ENCODE measurements at places on chromosomes 3 and 15.

GRCh38 chr3:8565376-8565775 lies 63.8 kb downstream of the LMCD1 start:
- no peak for DNase-seq

GRCh38 chr3:58167431-58168351 lies 43.1 kb downstream of the DNASE1L3 start:
- peak; percentile 80 for DNase-seq

GRCh38 chr3:155496206-155496605 lies 202.7 kb upstream of the STRIT1 start:
- no peak for DNase-seq

- DNase-seq = no peak
Observed at GRCh38 chr15:101122806-101123205, 129.0 kb downstream of the CHSY1 start.

DNA sequence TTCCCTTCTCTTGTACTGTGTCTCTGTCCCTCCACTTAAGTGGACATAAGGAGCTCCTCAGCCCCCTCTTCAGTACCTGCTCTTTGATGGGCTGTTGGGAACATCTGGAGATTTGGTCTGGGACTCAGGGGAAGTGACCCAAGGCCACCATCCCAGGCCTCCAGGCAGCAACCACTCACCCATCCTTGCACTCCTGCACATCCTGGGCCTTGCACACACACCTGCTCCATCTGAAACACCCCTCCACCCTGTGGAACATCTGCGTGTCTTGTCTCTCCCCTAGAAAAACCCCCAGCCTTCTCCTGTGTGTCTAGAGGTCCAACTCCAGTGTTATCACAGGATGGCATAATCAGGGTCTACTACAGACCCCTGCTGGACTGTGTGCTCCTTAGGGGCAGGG lies 74.3 kb downstream of the ABTB1 start:
- DNase-seq = no peak

DNA sequence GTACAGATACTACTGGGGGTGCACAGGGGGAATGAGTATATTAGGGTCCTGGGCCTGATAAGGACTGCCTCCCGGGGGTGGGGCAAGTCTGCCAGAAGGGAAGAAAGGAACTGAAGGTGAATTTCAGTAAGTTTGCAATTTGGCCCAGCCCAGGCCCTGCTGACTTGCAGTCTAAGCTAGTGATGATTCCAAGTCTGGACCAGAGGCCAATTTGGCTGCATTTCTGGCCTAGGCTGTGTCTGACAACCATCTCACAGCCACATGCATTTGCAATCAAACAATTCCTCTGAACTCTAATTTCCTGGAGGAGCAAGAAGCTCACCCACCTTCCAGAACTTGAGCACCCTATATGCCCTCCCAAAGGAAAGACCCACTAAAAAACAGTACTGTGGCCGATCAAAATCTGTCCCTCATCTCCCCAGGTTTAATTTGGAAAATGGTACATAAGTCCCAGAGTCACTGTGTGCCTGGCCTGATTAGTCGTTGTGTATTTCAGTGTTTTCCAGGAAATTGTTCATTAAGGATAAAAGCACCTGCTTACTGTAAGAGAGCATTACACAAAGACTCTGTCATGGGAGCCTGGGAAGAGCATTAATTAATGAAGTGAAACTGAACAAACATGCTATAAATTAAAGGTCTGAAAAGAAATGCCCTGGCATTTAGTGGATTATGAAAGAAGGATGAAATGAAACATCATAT lies 114.5 kb downstream of the MEGF11 start:
- no peak for DNase-seq

- DNase-seq = no peak
Observed at GRCh38 chr15:34941831-34942230, 27.7 kb downstream of the AQR start.

- DNase-seq = no peak
Observed at GRCh38 chr3:59771768-59772181, 722.0 kb upstream of the CFAP20DC start.

- no peak for DNase-seq
Observed at GRCh38 chr3:161600173-161600572, 103.6 kb downstream of the OTOL1 start.

GRCh38 chr3:4224331-4224730 lies 78.8 kb upstream of the SETMAR start:
- no peak for DNase-seq

- DNase-seq = no peak
Observed at GRCh38 chr15:63308491-63308890, 31.1 kb downstream of the APH1B start.

GRCh38 chr3:190721330-190721729 lies 141.2 kb downstream of the GMNC start:
- DNase-seq = no peak

DNA sequence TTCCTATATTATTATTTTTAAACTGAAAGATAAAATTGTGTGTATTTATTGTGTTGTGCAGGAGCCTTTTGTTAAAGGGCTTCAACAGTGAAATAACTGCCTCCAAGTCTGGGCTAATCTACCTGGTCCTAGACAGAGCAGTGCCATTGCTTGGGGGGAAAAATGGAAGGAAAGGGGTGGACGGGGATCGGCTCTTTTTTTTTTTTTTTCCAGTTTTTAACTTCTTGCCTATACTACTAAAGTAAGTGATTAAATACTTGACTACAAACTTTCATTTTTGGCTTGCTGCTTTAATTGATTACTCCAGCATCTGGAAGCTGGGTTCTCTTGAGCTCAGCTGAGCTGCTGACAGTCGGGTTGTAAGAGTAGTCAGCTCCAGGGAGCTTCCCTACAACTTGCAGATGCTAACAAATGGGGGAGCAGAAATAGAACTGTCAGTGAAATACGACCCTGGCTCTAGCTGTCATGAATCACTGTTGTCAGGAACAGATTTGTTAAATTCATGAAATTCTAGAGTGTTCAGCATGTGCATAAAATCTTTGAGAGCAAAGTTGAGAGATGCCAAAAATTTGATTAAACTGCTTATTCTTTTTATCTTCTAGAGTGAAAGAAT lies 276.7 kb downstream of the ROBO1 start:
- DNase-seq = peak; percentile 12

GRCh38 chr3:32303399-32303747 lies 64.9 kb downstream of the CMTM8 start:
- no peak for DNase-seq

GRCh38 chr3:150454085-150454484 lies 46.0 kb downstream of the TSC22D2 start:
- DNase-seq = no peak

DNA sequence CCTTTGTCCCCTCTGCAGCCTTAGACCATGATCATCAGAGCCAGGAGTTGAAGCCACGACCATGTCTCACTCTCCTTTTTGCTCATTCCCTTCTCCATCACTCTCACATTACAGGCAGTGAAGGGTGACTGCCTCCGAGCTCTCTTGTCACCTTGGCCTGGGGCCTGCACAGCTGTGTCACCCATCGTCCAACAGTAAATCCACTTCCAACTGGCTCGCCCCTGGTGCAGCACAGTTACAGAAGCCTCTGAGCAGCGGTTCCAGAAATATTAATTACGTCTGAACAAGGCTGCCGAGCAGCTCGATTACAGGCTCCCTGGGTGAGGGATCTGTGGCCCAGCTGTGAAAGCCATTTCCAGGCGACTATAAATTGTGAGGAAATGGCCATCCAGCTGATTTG lies 528.2 kb downstream of the NR2F2 start:
- DNase-seq = no peak

GRCh38 chr3:188150982-188151381 lies 3.0 kb upstream of the LPP start:
- no peak for DNase-seq

DNA sequence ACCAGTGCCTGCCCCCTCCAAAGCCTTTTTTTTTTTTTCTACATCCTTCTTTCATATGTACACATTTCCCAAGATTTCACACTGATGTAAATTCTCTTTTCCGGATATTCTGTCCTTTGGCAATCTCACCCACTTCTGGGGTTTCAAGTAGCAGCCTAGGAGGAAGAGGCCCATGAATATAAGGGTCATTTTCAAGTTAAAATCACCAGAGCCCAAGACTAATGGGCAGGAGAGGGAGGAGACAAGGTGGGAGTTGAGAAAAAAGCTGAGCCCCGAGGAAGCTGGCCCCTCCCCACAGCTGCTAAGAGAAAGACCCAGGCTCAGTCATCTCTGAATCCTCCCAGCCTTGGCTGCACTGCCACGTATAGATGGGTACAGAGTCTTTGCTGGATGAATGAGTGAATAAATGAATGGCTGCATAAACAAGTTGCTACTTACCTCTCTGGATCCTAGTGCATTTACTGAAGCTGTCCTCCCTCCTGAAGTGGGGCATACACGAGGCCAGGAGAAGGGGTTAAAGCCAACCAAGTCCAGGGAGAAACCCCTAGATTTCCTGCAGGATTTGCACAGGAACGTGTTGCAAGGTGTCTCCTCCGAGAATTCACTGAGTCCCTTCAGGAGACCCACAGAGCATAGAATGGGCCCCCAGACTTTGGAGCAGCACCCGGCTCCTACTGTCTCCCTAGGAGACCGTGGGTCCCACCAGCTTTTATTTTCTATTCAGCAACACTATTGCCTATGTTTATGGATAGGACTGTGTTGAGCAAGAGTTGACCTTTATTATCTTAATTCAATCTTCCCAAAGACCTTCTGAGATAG lies 100.8 kb upstream of the LIPC start:
- no peak for DNase-seq

GRCh38 chr3:23706111-23706510 lies 99.6 kb upstream of the UBE2E1 start:
- no peak for DNase-seq

DNA sequence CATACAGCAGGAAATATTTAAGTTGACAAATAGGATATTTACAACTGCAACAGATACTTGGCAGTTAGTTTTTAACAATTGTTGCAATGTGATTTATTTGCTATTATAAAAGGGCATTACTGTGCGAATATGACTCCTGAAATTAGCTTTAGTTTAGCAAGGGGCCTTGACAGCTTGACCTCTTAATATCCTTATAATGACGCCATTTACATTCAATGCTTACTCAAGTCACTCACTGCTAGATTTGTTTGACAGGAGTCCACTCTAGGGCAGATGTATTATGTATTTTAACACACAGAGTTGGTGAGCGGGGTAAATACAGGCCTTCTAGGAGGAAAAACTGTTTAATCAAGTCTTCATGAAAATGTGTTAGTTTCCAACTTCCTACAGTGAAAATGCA lies 58.1 kb upstream of the C15orf61 start:
- DNase-seq = no peak

- no peak for DNase-seq
Observed at GRCh38 chr3:62562017-62562416, 188.7 kb upstream of the FEZF2 start.

GRCh38 chr3:58333206-58334012 lies 717 bp downstream of the PXK start:
- peak; percentile 65 for DNase-seq

- DNase-seq = no peak
Observed at GRCh38 chr3:99472385-99472784, 166.0 kb upstream of the COL8A1 start.

- no peak for DNase-seq
Observed at GRCh38 chr3:181998828-181999227, 287.1 kb downstream of the SOX2 start.

DNA sequence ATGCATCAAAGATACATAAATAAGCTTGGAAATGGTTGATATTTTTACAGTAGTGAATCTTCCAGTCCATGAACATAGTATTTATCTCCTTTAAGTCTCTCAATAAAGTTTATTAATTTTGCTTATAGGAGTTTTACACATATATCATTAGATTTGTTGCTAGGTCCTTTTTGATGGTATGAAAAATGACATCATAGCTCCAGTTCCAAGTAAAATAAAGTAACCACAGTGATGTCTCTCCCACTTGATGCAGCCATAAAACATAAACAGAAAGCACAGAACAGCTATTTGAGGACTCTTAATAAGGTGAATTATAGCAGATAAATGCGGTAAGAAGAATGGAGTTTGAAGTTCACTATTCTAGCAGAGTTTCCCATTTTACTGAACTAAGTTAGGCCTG lies 20.8 kb downstream of the DMXL2 start:
- no peak for DNase-seq

GRCh38 chr15:28944286-28944685 lies 58.5 kb downstream of the APBA2 start:
- no peak for DNase-seq

GRCh38 chr3:108271626-108272025 lies 24.7 kb upstream of the HHLA2 start:
- no peak for DNase-seq

DNA sequence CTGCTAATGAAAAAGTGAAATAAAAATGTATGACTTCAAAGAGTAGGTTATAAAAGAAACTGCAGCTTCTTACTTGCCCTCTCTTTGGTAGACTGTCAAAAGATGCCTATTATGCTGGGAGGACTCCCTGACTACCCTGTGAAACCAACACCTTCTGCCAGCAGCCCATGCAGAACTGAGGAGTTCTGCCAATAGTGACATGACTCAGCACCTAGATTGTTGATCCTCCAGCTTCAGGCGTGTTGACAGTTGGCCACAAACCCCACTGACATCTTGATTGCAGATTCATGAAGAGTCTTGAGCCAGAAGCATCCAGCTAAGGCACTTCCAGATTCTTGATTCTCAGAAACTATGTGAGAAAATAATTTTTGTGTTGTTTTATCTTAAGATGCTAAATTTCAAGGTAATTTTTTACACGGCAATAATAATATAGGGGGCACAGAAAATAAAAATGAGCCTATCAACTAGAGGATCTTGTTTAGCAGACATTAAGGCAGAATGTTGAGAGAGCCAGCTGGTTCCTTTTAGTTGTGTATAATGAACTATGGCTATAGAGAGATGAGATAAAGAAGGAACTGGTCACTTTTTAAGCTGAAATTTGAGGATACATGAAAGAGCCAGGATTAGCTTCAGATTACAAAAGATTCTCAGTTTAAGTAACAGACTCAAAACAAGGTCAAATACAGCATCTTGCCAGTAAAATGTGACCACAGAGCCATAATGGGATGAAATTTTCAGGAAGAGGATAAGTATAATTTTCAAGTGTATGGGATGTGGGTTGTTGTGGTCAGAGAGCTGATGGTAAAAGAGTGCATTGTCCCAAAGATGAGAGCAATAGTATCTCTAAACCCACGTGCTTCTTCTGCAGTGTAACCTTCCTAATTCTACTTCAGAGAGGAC lies 588.7 kb upstream of the CBLB start:
- no peak for DNase-seq

DNA sequence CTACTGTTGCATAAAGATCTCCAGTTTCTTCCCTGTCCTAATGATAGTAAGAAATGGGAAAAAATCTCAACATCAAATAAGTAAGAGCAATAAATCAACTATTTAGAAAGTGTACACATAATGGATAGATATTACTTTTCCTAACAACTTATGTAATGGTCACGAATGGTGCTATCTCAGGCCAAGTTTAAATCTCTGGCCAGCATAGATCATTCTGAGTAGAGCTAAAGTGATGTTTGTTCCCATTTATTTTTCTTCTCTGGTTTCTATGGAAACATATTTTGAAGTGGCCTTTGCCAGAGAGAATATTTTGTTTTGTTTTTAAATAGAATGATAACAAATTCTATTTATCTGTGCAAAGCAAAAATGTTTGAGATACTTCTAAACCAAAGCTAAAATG lies 249.7 kb upstream of the TTC14 start:
- DNase-seq = no peak

Measured in right kidney (tissue), 9 donors.